ENCODE measurements at places on chromosomes 4 and X.

GRCh38 chrX:65744965-65745364 is 77.5 kb downstream of the MSN start:
- no peak for DNase-seq

DNA sequence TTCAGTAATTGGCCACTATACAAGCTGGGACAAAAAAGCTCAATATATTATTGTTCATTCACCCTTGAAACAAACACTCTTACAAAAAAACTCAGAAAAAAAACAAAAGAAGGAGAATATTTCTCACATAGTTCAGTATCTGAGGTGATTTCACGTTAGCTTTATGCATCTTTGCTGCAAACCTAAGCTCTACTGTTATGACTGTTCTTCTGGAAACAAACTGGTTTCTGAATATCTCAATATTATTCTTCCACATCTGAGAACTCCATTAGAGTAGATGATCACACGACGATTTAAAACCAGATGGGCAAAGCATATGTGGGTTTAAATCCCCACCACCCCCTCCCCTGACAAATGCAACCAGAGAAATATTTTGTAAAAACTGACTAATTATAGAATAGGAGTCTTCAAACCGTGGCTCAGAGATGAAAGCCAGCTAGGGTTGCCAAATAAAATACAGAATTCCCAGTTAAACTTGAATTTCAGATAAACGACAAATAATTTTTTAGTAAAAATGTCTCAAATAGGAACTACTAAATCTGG is 182.0 kb upstream of the FAM241A start:
- no peak for DNase-seq

GRCh38 chr4:184968784-184969201 is 49.5 kb upstream of the HELT start:
- DNase-seq = no peak

DNA sequence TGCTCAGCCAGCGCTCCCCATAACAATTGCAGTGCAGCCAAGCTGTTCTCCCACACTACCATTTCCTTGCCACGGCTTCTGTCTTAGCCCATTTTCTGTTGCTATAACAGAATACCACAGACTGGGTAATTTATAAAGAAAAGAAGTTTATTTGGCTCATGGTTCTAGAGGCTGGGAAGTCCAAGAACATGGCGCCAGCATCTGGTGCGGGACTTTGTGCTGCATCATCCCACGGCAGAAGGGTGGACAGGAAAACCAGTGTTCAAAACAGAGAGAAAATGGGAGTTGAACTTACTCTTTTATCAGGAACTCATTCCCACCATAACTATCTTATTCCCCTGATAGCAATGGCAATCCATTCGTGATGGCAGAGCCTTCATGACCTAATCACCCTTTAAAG is 104.6 kb downstream of the FHDC1 start:
- no peak for DNase-seq
